Skin of body (tissue), 3 donors: ENCODE measurements at places on chromosomes 16 and 17. TPM values are rescaled to one million over a fixed set of nuclear protein-coding genes. Genes with fewer than 3 reads are reported as not detected.

DNA sequence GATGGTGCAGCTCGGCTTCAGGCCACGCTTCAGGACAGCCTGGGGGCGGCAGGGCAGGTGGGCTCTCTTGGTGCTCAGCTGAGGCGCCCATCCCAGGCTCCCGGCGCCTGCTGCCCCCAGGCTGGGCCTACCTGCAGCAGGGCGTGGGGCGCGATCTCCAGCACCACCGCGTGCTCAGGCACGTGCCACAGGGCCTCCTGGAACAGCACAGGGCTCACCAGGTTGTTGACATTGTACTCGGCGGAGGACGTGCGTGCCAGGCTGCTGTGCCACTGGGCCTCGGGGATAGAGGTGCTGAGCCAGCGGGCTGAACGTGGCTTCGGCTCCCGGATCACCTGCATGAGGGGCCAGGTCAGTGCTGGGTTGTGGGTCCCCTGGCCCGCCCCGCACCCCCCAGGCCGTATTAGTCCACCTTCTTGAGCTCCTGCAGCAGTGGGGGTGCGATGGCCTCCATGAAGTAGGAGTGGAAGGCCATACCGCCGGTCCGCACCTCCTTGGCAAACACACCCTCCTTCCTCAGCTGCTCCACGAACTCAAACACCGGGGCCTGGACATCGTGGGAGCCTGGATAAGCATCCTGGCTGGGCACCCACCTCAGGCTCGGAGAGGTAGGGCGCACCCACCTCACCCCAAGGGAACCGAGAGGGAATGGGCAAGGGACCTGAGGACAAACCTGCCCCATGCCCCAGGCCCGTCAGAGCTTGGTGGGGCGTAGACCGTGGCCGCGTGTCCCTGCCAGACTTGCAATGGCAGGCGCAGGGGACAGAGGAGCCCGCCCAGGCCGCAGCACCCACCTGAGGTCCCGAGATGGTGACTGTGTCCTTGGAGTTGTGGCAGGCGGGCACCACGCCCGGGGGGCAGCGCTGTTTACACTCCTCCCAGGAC is 9.0 kb downstream of the FASN start:
- no peak for DNase-seq

GRCh38 chr17:35252651-35253050 is 9.8 kb downstream of the SLFN5 start:
- DNase-seq, result no peak

Gene C17orf67
- total RNA-seq, result 0.79 TPM

Gene ZNF200
- 5.6 TPM for total RNA-seq

DNA sequence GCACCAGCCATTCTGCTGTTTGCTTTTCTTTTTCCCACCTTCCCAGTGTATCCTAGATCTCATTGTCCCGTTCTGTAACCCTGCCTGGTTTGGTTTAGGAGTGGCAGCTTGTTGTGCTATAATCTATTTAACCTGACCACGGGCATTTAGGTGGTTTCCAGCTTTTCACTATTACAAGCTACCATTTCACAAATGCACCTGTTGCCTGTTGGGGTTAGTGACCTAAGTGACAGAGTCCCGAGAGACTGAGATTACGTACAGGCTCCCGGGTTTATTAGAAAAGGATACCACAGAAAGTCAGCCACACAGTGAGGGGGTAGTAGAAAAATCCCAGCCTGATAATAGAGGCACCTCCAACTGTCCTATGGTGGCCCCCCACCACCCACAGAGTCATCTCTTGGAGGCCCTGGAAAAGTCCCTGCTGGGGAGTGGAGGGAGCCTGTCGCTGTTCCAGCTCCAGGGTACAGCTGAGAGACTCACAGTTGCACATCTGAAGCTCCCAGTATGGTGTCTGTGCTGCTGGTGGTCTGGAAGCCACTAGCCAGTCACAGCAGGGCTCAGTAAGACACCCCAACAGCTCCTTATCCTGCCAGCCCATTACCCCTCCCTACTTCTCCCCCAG is 21.2 kb downstream of the CLEC16A start:
- DNase-seq, result no peak

- DNase-seq, result no peak
These were observed 98.1 kb upstream of the CCL2 start for GRCh38 chr17:34156741-34157589.

- peak; percentile 20 for DNase-seq
These were observed 49.4 kb upstream of the GSE1 start for GRCh38 chr16:85563515-85564276.

GRCh38 chr16:25187491-25187795 is 29.3 kb upstream of the AQP8 start:
- no peak for DNase-seq

GRCh38 chr17:81298991-81299738 is 4.1 kb upstream of the SLC38A10 start:
- no peak for DNase-seq

DNA sequence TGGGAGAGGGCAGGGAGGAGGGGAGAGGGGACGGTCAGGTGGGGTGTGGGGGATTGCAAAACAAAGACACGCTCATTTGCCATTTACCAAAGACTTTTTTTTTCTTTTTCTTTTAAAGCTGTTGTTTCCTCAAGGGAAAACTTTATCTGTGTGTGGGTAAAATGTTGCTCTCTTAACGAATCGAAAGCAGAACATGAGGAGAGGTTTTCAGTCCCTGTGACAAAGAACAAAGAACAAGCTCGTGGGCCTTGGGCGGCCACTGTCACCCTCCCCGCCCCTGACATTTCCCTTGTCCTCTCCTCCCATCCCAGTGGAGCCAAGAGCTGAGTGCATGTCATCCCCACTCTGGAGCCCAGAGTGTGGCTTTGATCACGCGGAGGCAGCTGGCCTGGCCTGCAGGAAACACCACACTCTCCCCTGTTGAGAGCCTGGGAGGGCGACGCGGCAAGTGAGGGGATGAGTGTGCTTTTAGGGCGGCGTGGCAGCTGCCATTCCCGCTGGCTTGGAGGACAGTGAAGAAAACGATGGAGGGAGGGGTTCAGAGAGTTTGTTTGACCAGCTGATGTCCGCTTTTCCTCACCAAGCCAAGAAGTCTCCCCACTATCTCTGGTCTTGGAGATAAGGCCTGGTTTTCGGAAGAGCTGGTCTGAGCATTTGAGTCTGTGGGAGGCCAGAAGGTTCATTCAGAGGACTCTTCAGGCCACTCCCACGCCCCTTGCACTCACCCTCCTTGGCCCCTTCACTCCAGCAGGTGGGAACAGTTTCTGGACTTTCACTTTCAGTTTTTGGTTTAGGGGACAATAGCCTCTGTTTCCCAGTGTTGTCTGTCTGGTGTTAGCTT is 11.4 kb downstream of the CCR7 start:
- no peak for DNase-seq

- no peak for DNase-seq
These were observed 328.0 kb downstream of the TMEM114 start for GRCh38 chr16:8262299-8262698.

Gene SLC35B1
- total RNA-seq, result 33.5 TPM

GRCh38 chr17:76495663-76496400 is 5.4 kb downstream of the RHBDF2 start:
- DNase-seq, result no peak

DNA sequence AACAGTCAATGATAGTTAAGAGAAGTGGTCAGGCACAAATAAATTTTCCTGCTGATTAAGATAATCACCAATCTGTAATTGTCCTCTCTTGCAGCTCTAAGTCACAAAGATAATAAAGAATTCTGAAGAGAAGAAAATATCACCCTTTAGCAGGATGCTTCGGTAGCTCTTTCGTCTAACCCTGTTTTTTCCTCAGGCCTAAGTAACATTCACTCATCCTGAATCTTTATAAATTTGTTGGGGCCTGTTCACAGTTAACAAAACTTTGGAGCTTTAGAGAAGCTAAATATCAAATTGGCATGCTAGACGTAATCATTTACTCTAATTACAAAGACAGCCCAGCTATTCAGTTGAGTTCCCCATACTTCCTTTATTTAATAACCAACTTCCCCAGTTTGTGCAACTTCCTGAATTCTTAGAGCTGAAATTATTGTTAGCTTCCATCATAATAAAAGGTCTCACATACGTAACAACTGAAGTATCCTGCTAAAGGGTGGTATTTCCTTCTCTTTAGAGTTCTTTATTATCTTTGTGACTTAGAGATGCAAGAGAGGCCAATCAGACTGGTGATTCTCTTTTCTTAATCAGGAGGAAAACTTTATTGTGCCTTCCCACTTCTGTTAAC is 118.6 kb downstream of the TANGO6 start:
- peak; percentile 4 for DNase-seq
